ENCODE measurements at places on chromosomes 6 and 20.

DNA sequence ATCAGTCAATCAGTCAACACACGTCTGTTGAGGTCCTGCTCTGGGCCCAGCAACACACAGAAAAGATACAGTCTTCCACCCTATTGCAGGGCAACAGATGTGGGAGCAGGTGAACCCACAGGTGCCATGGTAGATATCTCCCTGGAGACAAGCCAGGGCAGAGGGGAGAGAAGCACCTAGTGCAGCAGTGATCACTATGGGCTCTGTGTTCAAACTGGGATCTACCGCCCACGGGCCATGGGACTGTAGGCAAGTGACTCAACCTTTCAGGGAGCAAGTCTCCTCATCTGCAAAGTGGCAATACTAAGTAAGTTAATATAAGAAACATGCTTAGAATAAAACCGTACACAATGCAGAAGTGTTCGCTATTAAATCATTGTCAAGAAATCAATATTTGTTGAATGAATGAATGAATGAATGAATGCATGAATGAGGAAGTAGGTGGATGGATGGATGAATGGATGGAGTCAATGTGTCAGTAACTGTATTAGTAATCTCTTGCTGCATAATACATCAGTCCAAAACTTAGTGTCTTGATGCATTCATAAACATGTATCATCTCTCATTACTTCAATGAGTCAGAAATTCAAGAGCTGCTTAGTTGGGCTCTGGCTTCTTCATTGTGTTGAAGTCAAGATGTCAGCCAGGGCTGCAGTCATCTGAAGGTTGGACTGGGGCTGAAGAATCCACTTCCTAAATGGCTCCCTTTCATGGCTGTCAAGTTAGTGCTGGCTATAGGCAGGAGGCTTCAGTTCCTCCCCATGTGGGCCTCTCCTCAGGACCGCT lies 31.9 kb upstream of the NFATC2 start:
- no peak for DNase-seq

DNA sequence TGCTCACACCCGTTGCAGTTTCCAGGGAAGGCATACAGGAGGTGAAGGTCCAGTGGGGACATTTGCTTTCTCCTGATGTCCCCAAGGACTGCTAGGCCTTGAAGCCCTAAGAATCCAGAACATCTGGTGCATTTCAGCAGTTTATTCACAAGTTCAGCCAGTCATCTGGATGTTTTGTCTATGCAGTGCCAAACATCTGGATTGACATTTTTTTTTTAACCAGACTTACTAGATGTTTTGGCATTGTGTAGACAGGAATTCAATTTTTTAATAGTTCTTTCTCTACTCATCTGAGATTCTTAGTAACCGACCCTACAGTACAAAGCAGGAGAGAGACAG lies 256.2 kb downstream of the CLIC5 start:
- no peak for DNase-seq

- DNase-seq, result no peak
These were observed 65.2 kb downstream of the EDN1 start for GRCh38 chr6:12355354-12355753.

DNA sequence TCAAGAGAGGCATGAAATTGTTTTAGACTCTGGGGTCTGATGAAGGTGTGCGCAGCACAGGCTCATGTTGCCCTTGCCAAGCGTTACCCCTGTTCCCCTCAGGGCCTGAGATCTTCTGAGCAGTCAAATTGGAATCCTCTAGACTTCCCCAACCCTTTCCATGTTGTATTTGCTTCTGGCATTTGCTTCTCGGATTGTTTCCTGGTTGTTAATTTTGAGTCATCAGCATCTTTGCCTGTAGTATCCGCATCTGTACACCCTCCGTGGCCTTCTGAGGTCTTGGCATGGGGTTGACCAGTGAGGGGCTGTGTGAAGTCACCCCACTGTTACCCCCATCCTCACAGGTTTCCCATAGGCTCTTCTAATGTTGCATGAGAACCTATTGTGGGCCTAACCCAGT lies 40.9 kb downstream of the SLC24A3 start:
- no peak for DNase-seq

DNA sequence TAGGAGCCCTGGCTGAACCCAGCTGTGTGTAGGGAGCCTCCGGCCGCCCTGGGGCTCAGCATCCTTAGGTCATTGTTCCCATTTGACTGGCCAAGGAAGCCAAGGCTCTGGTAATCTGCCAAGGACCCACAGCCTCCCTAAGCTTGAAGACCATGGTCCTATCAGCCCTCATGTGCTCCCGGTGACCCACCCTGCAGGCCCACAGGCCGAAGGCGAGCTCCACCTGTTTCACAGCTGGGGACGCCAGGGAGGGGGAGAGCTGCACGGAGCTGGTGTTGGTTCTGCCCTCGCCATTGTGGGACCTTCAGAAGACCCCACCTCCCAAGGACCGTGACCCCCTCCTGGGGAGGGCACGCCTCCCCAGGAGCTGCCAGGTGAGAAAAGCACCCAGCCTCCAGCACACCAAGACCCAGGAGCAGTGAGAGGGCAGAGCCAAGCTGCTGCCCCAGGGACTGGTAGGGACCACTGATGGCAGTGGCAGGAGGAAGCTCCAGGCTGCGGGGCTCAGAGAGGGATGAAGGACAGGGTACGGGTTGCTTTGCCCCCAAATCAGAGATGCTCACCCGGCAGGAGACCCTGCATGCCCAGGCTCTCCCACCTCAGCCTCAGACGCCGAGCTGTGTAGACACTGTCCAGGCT lies 30.7 kb upstream of the MRGBP start:
- no peak for DNase-seq

Data from RPMI8226 (cell line).